ENCODE measurements at places on chromosomes 1 and 21. TPM values are rescaled to one million over a fixed set of nuclear protein-coding genes. Genes with fewer than 3 reads are reported as not detected.

DNA sequence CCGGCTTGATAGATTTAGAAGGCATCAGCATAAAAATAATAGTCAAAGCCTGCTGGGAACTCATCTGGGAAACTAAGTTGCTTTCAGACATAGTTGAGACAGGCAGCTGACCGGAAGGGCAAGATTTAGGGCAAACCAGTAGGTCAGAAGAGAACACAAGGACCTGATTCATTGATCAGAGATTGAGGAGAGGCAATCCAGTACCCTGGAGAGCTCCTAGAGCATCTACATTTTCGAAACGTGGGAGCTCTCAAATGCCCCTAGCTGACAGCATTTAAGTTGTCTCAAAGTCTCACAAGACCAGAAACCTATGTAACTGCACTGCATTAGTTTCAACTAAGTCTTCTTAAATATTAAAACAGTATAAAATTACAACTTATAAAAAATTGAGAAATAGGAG, 22.9 kb upstream of the MTF2 start:
- no peak for DNase-seq

DNA sequence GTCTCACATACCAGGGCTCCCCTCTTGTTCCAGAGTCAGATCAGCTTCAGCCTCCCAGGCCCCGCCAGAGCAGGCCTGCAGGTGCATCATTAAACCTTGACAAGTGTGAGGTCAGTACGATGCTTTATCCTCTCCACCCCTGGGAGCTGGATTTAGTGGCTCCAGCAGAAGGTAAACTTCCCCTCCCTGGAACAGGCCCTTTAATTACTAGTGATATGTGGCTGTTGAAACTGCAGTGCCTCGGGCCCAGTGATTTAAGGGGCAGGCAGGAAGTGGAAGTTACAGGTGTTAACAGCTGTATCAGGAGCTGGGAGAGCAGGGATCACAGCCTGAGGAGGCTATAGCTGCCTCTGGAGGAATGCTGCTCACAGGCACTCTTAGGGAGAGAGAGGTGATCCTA, 132.4 kb upstream of the KLHDC7A start:
- no peak for DNase-seq

- no peak for DNase-seq
Observed at GRCh38 chr1:211630236-211631081, 45.0 kb downstream of the NEK2 start.

GRCh38 chr1:31985430-31985829, 28.2 kb upstream of the KHDRBS1 start:
- DNase-seq: no peak

The RHD gene
- total RNA-seq: not detected

GRCh38 chr1:171973421-171973820, 132.1 kb downstream of the DNM3 start:
- no peak for DNase-seq
